ENCODE measurements at places on chromosomes 7 and 10.

DNA sequence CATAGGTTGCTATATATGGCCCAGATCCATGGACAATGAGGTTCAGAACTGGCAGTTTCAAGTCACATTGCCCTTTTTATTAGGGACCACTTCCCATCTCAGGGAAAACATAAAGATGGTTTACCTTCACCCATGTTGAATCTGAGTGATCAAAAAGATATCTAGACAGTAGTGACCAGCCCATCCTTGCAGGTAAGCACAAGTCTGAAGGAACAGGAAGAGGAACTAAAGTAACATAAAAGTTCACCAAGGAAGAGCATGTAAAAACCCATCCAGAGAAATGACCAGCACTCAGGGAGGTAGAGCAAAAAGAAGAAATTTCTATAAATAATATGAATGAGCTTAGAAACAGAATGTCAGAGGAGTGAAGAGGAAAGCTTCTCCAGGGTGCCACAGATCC, 382.5 kb downstream of the PARD3 start:
- no peak for DNase-seq

- DNase-seq = no peak
These were observed 226.7 kb upstream of the MBL2 start for GRCh38 chr10:52999258-52999657.

DNA sequence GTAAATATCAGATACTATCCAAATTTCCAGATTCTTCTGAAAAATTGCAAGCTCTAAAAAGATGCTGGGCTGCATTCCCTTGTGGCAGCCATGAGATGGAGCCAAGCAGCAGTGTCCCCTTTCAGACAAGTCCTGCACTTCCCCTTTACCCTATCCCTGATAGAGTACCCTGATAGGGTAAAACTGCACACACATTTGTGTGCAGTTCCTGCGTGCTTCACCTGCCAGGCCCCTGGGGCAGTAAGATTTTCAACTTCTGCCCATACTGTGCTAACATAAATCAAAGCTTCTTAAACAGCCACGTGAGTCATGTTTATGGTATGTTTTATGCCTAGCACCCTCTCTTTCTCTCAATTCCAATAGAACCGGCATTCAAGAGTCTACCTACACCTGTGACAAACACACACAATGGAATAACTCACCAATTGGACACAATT, 52.2 kb downstream of the IFIT5 start:
- no peak for DNase-seq

DNA sequence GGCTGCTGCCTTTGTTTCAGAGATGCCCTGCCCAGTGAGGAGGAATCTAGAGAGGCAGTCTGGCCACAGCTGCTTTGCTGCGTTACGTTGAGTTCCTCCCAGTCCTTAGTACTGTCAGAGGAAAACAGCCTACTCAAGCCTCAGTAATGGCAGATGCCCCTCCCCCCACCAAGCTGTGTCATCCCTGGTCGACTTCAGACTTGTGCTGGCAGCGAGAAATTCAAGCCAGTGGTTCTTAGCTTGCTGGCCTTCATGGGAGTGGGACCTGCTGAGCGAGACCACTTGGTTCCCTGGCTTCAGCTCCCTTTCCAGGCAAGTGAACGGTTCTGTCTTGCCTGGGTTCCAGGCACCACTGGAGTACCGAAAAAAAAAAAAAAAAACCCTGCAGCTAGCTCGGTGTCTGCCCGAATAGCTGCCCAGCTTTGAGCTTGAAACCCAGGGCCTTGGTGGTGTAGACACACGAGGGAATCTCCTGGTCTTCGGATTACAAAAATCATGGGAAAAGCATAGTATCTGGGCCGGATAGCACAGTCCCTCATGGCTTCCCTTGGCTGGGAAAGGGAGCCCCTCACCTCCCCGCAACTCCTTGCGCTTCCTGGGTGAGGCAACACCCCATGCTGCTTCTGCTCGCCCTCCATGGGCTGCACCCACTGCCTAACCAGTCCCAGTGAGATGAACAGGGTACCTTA, 9.1 kb downstream of the SDHAF3 start:
- no peak for DNase-seq

- DNase-seq = no peak
These were observed 105.2 kb downstream of the FAS start for GRCh38 chr10:89095701-89096391.

- no peak for DNase-seq
These were observed 6.5 kb downstream of the DBNL start for GRCh38 chr7:44050915-44051560.

DNA sequence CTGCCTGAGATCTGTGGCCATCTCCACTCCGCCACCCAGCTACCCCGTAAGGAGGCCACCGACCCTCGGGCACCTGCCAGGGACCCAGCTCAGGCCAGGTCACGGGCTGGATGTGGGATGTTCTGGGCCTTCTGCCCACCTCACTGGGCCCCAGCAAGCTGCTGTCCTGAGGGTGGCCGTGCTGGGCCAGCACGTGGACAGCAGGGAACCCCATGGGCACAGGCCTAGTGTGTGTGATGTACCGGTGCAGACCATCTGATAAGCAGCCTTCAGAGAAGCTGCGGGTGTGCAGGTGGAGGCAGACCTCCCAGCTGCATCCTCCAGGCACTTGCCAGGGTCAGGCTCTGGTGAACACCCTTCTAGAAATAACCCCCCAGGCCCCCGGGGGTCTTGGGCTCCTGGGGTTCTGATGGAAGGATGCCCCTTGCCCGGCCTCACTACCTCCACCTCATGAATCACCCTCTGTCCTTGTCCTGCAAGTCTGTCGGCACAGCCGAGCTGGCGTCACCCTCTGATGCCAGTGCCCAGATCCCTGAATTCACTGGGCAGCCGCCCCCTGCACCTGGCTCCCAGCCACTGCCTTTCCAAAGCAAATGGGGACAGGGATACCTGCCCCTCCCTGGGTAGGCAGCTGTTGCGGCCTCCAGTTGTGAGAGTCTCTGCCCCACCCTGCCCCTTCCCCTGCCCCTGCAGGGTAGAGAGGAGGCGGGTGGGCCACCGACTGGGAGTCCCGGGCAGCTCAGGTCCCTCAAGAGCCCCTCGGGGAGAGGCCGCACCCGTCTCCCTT, 139.8 kb downstream of the FAM53B start:
- peak; percentile 23 for DNase-seq

DNA sequence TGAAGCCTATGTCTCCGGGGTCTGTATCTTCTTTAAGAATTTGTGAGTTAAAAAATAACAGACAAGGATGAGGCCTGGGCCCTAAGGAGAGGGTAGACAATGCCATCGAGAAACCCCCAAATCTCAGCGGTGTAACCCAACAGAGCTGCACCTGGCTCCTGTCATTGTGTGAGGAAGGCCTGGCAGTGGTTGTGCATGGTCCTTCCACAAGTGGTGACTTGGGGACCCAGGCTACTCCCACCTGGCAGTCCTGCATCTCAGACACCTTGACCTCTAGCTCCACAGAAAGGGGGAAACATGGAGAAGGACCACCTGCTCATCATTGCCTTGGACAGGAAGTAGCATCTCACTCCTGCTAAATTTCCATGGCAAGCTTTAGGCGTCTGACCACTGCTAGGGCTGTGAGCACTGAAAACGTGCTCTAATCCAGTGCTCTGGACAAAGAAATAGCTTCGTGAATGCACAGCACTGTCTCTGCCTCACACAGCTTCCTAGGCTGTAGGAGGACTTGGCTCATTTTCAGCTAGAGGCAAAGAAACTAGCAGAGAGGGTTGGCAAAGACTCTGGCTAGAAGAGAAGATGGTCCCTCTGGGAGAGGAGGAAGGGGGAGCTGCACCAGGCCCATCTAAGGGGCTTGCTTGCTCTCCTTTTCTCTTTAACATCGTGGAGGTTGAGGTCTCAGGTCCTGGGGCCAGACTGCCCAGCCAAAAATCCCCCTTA, 273.9 kb upstream of the ZMIZ1 start:
- no peak for DNase-seq

DNA sequence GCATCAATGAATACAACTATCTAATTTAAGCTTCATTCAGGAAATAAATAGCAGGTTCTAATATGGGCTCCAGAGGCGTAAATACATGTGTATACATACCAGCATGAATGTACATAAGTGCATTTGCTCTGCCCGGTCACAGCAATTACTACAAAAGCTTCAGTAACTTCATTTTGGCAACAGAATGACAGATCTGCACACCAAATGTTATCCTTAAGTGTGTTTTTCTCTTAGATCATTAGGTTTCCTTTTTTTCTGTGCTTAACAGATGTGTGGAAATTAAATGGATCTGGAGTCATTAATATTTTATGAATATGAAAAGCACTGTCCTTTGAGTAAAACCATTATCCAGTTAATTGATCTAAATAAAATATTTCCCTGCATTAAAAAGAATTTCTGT, 159.0 kb upstream of the MEOX2 start:
- DNase-seq = no peak

DNA sequence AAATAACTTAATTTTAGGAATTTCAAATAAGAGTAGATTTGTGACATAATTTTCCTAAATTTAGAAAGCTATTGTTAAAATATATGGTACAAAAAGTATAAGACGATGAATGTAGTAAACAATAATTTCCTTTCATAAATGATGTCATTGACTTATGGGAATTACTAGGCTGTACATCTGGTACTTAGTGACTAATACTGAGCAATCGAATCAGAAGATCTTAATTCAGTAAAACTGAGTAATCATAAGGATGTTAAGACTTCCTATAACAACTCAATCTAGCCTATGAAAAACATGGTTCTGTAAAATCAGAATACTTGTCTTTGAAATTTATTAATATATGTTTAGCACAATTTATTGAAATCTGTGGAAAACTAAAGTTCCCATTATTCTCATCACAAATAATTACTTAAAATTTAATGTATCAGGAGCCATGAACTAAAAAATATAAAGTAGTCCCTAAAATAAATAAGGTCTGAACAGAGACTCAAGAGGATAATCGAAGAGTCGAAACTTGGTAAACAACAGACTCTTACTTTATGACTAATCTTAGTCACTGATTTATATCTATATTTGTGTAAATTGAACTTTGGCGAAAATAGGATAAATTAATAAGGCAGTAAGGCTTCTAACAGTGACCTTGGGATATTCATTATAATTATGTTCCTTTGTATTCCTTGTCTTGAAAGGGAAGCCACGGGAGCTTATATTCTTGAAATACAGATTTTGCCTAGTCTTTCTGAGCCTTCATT, 142.1 kb downstream of the HGF start:
- no peak for DNase-seq

GRCh38 chr7:105876964-105877601, 684 bp upstream of the ATXN7L1 start:
- DNase-seq = no peak

GRCh38 chr7:34086064-34086463, 180.7 kb downstream of the BMPER start:
- no peak for DNase-seq

DNA sequence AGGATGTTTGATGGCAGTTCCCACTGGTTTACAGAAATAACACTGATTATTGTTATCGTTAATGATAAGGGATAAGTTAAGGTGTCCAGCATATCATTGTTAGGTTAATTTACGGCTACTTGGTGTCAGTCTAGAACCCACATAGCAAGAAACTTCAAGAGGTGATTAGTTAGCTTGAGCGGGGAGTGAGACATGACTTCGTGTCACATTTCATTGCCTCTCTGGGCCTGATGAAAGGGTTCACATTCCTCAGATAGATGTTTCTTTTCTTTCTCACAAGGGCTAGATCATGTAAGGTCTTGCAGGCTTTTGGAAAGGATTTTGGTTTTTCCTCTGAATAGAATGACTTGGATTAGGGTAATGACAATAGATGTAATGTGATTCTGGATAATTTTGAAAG, 26.7 kb downstream of the WAC start:
- no peak for DNase-seq

DNA sequence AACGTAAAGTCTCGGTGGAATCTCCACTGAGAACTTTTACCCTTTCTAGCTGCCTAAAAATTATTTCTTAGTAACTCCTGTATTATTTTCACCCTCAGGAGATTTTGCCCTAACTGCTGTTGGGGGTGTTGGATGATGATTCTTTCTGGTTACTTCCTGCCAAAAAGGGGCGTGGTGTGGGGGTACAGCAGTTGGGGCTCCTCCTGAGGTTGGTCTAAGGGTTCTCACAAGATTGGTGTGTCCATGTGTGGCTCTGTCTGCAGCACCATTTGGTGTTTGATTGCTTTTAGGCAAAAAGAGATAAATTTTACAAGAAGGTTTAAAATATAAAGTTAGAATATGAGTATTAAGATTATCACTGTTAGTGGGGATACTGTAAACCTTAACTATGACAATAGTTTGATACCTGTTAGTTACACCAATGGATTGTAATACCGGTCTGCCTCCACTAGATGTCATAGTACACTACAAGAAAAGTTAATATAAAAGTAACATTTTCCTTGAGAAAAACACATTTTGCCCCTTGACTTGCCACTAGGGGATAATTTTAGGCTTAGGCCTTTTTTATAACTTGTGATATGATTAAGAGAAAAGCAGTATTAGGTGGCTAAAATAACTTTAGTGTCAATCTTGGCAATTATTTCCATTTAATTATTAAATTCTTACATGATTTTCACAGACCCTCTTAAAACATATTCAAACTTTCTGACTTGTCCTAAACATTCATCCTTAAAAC, 928.7 kb downstream of the IPMK start:
- DNase-seq = no peak

GRCh38 chr10:53749439-53749838, 976.9 kb upstream of the MBL2 start:
- DNase-seq = no peak

DNA sequence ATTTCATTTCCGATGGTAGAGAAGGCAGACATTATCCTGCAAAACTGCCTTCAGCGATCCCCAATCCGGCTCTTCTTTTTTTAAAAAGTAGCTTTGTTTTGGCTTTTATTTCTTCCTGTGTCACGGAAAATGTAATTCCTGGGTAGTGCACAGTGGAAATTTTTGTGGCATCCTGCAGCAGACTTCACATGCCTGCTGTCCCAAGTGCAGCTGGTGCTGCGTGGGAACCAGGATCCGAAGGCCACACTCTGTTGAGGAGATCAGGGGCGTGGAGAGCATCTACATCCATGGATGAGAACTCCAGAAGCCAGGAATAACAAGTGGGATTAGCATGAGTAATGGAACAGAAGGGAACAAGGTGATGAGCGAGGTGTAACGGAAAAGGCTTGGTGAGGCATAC, 4.6 kb downstream of the VWA2 start:
- no peak for DNase-seq

- no peak for DNase-seq
These were observed 26.3 kb downstream of the TM9SF3 start for GRCh38 chr10:96560489-96560888.

DNA sequence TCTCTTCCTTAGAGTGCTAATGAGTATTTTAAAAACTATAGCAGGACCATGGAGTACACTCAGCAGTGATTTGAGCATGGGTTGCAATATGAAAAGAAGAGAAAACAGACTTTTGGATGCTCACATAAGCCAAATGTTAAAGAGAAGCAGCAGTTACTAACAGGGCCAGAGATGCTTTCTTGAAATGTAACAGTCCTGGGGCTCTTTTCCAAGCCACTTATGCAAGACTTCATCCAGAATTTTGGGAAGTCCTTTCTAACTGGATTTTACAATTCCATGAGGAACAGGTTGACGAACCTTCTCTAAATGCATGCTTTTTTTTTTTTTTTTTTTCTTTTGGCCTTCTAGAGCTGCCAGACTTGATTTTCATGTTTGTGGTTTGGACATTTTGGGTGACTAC, 282.0 kb downstream of the SEC23IP start:
- no peak for DNase-seq

- no peak for DNase-seq
These were observed 3.4 kb downstream of the SLC35G1 start for GRCh38 chr10:93897070-93897780.

Data from activated B cell treated with CpG ODN at 0.5 μM for 24 hours (primary cell).